ENCODE measurements at places on chromosomes 1 and 21.

- DNase-seq, result no peak
Measured at GRCh38 chr1:112304126-112304525, 91.9 kb upstream of the CTTNBP2NL start.

GRCh38 chr1:86150553-86151055 lies 6.0 kb downstream of the COL24A1 start:
- DNase-seq, result no peak

GRCh38 chr1:205229399-205229871 lies 1.7 kb downstream of the TMCC2 start:
- DNase-seq, result peak; percentile 49

- no peak for DNase-seq
Measured at GRCh38 chr1:21696931-21697330, 27.8 kb upstream of the RAP1GAP start.

- no peak for DNase-seq
Measured at GRCh38 chr1:48556186-48556850, 84.3 kb upstream of the SPATA6 start.

DNA sequence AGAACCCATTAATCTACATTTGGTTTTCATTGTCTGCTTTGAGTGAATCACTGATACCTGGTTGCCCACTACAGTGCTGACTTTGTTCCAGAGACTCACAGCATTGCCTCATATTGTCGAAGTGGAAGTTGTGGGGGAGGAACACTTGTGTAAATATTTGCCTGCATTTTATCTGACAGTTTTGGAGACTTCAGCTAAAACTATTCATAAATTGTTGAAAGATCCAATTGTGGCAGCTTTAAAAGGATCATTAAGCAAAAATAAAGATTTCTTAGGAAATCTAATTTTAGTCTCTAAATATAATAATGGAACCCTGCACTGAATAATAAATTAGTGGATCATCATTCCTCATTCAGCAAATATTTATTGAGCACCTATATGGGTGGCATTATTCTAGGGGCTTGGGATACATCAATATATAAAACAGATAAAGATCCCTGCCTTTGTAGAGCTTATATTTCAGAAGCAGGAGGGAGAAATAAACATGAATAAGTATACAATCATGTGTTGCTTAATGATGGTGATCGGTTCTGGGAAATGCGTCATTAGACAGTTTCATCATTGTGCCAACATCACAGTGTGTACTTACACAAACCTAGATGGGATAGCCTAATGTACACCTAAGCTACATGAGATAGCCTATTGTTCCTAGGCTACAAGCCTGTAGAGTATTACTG lies 73.5 kb downstream of the OSBPL9 start:
- peak; percentile 90 for DNase-seq

GRCh38 chr1:165137551-165138316 lies 218.8 kb downstream of the LMX1A start:
- no peak for DNase-seq

DNA sequence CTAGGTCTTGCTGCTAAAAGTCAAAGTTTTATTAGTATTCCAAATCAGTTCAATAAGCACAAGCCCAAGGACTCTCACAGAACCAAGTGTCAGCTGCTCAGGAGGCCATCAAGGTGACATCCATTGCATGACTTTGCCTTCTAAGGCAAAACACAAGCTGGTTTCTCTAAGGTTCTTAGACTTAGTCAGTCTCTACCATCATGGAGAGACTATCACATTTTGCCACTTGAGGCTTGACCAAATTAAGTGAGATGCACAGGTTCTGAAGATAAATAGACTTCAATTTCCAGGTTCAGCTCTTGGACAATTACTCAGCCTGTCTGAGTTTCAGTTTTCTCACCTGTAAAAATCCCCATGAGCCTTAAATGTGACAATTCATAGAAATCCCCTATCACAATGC lies 29.0 kb downstream of the TRIT1 start:
- no peak for DNase-seq

Data from NCI-H748 treated with DMSO at 0.1 percent for 48 hours (cell line).